Dermis lymphatic vessel endothelial cell (primary cell): ENCODE measurements at places on chromosomes 11 and 22. TPM values are rescaled to one million over a fixed set of nuclear protein-coding genes. Genes with fewer than 3 reads are reported as not detected.

KRTAP5-10 gene
- not detected in 2 replicates for total RNA-seq

OR51E2 gene
- total RNA-seq, result not detected in 2 replicates

DPP3 gene
- total RNA-seq, result 36.2 and 42.4 TPM in 2 replicates

LRRN4CL gene
- total RNA-seq, result 0.43 and 0.60 TPM in 2 replicates

IFITM2 gene
- total RNA-seq, result 29.4 and 39.2 TPM in 2 replicates

SLC22A6 gene
- not detected in 2 replicates for total RNA-seq

SLC15A3 gene
- 5.1 and 10.3 TPM in 2 replicates for total RNA-seq

DTX4 gene
- total RNA-seq, result 12.5 and 27.1 TPM in 2 replicates

APOL6 gene
- total RNA-seq, result 13.7 and 14.7 TPM in 2 replicates

E2F8 gene
- 0.26 and 0.33 TPM in 2 replicates for total RNA-seq
